ENCODE measurements at places on chromosomes 3 and 15. TPM values are rescaled to one million over a fixed set of nuclear protein-coding genes. Genes with fewer than 3 reads are reported as not detected.

Gene ITGA11
- 0.92 TPM for total RNA-seq

Gene PTX3
- total RNA-seq = 0.49 TPM

Gene IGDCC3
- total RNA-seq = not detected

Gene SPATA12
- total RNA-seq = not detected

Gene PAK6
- total RNA-seq = 39.2 TPM

Gene SERPINI2
- total RNA-seq = not detected

Gene CHRFAM7A
- total RNA-seq = 1.1 TPM

Gene OXTR
- 0.65 TPM for total RNA-seq

Gene IL17RE
- total RNA-seq = 19.3 TPM

Gene GOLGA6D
- total RNA-seq = not detected

Gene GRM2
- not detected for total RNA-seq

Gene PCSK6
- total RNA-seq = 7.8 TPM

Gene LRRN1
- 2.3 TPM for total RNA-seq

Gene GOLGB1
- total RNA-seq = 16.2 TPM

Gene SLC9C1
- not detected for total RNA-seq

Gene FRMD4B
- total RNA-seq = 18.3 TPM

Gene OR5K2
- not detected for total RNA-seq

Gene GUCA1C
- total RNA-seq = not detected

Gene SNURF
- total RNA-seq = 1.8 TPM

Gene FBXO40
- total RNA-seq = not detected

Gene SNX22
- 0.05 TPM for total RNA-seq

Gene ABHD17C
- total RNA-seq = 20.8 TPM

Gene CHRM5
- not detected for total RNA-seq

Gene AHSG
- 0.28 TPM for total RNA-seq
